ENCODE measurements at places on chromosomes 2 and 18.

- DNase-seq: no peak
Observed at GRCh38 chr18:27447930-27448329, 262.8 kb upstream of the CHST9 start.

DNA sequence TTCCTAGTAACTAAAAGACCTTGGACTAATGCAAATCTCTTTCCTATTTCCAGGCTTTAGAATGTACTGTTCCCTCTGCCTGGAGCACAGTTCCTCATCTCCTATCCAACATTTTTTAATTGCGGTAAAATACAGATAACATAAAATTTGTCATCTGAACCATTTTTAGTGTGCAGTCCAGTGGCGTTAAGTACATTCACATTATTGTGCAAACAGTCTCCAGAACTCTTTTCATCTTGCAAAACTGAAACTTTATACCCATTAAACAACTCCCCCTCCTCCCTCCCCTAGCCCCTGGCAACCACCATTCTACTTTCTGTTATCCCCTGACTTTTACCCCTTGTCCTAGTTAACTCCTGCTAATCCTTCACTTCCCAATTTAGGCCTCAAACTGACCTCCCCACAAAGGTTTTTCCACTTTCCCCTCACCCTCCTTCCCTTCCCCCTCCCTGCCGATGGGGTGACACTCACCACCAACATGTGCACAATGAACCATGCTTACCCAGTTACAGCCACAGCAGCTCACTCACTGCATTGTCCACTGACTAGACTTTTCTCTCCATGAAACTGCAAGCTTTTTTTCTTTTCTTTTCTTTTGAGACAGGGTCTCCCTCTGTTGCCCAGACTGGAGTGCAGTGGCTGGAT, 54.8 kb downstream of the KIAA2012 start:
- no peak for DNase-seq

DNA sequence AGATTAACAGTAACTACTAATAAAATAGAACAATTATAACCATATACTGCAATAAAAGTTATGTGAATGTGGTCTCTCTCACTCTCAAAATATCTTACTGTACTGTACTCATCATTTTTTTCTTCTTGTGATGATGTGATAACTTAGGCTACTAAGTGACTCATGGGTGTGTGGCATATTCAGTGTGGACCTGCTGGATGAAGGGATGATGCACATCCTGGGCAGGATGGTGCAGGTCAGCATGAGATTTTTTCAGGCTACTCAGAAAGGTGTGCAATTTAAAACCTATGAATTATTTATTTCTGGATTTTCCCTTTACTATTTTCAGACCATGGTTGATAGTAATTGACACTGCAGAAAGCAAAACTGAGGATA, 90.7 kb downstream of the NCKAP5 start:
- no peak for DNase-seq

DNA sequence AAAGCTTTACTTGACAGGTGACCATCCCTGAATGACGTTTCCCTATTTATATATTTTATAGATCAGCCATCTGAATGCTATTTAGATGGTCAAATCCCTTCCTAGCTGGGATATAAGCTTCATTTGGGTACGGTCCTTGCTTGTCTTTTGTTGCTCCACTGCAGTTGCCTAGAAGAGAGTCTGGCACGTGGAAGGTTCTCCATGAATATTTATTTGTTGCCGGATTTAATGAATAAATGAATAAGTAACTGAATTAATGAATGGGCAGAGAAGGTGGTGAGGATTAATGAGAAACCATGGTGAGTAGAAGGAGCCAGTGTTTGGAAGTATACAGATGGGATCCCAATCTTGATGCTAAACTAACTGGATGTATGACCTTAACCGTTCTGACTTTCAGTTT, 222.1 kb downstream of the LPIN1 start:
- no peak for DNase-seq

DNA sequence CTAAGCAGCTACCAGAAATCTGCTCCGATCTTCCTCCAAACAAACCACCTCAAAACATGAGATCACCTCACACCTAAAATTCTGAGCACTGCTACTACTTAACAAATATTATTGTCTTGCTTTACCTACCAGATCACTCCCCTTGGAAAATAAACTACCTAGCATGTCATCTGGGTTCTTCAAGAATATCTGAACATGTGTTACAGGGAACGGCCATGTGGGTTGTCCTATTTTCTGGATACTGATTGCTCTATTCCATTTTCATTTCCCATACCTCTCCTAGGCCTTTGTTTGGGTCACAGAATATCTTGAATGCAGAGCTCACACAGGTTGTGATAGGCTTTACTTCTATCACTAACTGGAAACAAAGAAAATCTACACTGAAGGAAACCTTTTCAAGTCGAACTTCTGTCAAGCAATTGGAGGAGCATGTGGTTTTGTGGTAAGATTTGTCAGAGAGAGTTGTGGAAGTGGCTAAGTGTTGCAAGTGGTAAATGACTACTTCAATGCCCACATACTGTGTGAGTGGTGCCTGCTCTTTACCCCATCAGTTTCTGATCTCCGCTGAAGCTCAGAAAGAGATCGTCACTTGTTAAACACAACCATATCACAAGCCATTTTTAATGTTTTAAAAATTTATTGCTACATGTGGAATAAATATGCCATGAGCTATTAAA, 739.1 kb upstream of the ZEB2 start:
- no peak for DNase-seq

DNA sequence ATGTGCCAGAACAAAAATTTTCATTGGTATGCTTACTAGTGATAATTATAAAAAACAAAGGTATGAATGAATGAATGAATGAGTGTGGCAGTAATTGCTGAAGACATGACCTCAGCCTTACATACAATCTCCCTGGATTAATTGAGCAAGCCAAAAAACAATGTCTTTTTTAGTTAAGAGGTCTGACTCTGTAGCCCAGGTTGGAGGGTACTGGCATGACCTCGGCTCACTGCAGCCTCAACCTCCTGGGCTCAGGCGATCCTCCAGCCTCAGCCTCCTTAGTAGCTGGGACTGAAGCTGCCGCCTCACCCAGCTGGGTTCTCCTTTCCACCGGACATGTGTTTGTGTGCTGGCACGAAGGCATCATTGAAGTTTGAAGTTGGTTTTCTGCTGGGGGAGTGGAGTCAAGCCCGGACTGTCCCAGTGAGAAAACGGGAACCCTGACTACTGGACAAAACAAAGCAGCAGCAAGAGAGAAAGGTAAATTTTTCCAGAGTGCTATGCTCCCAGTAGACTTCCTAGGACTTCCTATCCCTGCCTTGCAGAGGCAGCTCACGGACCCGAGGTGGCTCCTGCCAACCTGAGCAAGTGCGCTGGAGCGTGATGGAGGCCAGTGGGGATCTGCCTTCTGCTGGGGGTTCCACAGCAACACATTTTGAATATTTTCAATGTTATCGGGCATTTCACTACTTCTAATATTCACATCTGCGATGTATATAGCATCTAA, 6.4 kb upstream of the IMP4 start:
- DNase-seq: no peak

GRCh38 chr2:106703161-106703560, 182.8 kb downstream of the ST6GAL2 start:
- DNase-seq: no peak

DNA sequence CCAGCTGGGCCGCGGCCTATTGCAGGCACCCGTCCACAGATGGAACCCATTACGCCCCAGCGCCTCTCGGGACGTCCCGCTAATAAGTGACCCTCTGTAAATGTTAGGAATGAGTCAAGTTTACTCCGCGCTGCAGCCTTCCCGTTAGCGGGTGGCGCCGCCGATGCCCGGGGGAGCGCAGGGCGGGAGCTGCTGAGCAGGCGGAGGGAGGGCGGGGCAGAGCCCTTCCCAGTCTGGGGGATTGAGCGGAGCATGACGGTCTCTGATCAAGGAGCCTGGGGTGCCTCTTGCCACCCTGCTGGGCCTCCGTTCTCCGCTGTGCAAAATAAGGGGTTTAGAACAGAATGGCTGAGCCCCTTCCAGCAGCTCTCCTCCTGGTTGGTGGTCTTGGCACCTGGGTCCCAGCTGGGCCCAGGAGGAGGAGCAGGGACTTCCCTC, 10.5 kb downstream of the CROCC2 start:
- DNase-seq: no peak

GRCh38 chr2:42906557-42907411, 114.4 kb upstream of the HAAO start:
- no peak for DNase-seq

DNA sequence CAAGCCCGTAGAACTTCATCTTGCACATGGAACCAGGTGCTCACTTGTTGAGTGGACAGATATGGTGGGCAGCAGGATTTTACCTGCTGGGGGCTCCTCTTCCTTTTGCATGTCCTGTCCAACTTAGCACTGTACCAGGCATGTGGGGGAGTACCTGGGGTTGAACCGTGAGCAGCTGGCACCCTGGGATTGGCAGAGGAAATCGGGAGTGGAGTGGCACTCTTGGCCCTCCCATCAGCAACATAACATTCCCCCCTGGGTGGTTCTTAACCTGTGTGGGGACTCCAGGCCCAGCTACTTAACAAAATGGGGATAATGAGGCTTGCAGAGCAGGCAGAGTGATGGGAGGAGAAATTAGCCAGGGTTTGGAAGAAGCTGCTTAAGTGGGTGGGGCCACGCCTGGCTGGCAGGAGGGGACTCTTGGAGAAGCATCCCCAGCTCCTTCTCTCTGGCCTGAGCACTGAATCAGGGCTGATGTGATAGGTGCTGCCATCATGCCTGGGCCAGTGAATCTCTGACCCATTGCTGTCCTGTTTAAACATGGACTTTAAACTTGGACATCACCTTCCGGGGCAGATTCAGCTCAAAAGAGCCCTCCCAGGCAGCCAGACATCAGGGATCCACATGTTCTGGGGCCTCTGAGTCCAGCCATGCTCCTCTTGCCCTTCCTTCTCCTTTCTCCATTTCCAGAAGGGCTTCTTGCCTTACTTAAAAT, 15.5 kb downstream of the FOSL2 start:
- no peak for DNase-seq

GRCh38 chr2:143355870-143356269, 226.7 kb downstream of the ARHGAP15 start:
- no peak for DNase-seq

- no peak for DNase-seq
Observed at GRCh38 chr18:55461848-55462247, 126.1 kb downstream of the TCF4 start.
